ENCODE measurements at places on chromosomes 11 and 22. TPM values are rescaled to one million over a fixed set of nuclear protein-coding genes. Genes with fewer than 3 reads are reported as not detected.

TBX1 gene
- 1.1 TPM for total RNA-seq

MN1 gene
- total RNA-seq: 1.7 TPM

RIBC2 gene
- total RNA-seq: 0.64 TPM

CYB561A3 gene
- total RNA-seq: 27.7 TPM

PPP2R1B gene
- total RNA-seq: 28.7 TPM

SLC22A25 gene
- not detected for total RNA-seq

FSHB gene
- total RNA-seq: not detected

TUBA8 gene
- total RNA-seq: 0.68 TPM

DNA sequence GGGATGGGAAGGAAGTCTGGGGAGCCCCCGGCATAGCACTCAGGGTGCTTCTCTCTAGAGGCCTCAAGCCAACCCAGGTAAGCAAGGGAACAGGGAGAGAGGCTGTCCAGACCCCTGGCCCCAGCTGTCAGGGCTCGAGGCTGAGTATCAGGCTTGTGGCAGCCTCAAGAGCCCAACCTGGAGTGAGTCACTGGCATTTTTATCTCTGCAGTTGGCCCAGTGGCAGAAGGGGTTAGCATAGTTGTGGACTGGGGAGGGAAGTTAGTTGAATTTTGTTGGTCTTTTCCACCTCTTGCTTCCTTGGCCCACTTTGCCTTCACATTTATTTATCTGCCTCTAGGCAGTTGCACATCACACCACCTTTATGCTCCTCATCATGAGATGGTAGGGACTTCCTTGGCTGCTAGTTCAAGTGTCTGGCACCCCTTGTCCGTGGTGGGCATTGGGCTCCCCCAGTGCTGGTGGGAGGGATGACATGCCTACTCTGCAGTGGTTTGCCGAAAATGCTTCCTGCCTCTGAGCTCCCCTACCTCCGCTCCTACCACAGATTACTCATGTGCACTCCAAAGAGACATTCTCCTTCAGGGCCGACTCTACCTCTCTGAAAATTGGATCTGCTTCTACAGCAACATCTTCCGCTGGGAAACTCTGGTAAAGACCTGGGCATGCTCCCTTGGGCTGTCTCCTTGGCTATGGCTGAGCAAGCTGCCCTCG is 60.1 kb downstream of the SCN3B start:
- ATAC-seq: no peak

DNA sequence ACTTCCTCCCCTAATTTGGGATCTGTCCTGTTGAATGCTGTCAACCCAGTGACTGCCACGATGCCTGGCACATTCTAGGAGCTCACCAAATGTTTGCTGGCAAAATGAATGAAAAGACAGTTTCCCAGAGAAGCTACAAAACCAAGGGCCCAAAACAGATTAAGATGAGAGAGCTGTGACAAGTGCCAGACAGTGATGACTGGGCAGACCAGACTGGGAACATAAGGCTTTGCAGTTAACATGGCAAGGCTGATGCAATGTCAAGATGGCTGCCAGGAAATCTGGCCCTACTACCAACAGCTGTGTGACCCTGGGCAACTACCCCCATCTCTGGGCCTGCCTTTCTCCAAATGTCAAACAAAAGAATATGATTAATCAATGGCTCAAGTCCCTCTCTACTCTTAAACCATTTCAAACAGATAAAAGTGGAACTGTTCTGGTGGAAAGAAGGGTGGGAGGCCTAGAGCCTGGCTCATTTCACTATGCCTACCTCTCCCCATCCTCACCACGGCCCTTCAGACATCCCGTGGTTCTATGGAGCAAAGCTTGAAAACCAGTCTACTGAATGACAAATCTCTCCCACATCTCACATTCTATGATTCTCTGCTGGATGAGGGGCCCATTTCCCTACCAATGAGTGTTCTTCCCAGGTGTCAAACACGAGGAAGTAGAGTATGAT is 12.8 kb downstream of the AP1B1 start:
- no peak for ATAC-seq

DNA sequence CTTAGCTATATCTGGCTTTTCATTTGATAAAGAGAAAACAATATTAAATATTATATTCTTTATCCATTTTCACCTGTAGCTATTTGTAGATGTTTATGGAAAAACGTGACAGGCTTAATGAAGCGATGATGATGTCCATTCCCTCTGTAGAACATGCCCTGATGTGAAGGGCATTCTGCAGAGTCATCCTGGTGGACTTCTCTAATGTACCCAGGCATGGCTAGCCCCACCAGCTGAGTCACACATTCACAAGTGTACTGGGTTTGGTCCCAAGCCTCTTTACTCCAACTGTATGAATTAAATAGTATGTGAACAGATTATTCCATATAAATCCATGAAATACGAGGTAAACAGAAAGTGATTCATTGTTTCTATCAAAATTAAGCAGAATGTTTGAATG is 139.3 kb downstream of the CADM1 start:
- no peak for ATAC-seq

GRCh38 chr11:16909359-16910035 is 104.7 kb downstream of the PLEKHA7 start:
- peak; percentile 43 for ATAC-seq

DNA sequence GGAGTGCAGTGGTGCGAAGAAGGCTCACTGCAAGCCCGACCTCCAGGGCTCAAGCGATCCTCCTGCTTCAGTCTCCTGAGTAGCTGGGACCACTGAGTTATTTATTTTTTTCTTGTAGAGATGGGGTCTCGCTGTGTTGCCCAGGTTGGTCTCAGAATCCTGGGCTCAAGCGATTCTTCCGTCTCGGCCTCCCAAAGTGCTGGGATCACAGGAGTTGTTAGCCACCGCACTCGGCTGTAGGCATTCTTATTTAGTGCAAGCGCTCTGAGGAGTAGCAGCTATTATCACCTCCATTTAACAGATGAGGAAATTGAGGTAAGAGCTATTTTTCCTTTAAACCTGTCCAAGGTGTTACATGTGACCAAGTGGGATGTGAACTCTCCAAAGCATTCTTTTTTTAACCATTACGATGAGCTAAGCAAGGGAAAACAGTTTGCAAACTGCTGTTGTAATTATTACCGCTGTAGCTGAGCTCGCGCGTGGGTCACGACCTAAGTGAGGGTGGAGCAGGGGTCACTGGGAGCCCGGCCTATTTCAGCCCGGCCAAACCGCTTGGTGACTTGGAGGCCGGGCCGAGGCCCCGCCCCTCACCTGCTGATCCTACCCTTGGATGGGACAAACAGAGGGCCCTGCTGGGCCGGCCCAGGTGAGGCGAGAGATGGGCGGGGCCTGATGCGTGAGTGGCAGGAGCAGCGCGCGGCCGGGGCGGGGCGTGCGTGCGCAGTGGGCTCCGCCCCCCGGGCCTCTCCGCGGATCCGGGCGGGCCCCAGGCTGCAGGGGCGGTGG is 449 bp upstream of the KREMEN1 start:
- peak; percentile 91 for ATAC-seq

DNA sequence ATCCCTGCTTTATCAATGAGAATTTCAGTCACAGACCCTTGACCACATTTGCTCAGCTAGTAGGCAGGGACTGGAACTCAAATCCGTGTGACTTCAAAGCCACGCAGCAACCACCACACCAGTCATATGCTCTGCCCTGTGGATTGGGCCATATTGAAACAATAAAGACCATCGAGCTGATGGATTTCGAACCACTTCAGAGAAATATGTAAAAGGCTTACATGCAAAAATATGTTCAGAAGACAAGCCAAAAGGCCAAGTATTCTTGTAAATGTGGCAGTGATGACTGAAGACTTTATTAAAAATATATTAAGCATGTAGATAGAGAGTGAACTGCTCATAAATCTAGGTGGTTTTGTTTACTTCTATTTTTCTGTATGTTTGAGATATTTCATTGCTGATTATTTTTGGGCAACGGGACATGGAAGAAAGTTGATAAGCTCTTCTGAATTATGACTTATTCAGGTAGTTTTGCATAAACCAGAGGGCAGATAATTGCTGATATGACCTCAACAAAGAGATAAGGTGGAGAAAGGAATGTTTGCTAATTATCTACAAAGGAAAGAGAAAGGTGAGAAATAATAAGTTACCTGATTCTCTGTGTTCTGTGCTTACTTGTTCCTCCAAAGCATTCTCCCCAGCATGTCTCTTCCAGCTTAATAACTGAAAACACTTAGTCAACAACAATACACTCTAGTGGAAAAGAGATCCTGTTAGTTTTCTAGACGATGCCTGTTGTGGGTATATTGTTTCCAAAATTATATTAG is 99.4 kb downstream of the PDHX start:
- no peak for ATAC-seq

GRCh38 chr11:102430158-102430836 is 22.3 kb downstream of the TMEM123 start:
- ATAC-seq: peak; percentile 22

DNA sequence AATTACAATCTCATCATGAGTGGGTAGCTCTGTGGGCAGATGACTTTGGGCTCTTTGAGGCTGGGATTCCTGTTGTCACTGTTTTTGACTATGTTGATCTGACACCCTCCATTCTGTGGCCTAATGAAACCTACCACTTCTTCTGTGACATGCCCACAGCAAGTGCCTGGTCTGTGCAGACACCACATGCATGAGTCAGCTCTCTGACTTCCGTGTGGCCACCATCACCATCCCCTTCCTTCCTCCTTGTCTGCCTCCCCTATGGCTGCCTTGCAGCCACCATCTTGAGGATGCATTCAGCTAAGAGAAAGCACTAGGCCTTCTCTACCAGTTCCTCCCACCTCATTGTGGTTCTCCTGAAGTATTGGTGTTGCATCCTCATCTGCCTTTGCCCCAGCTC is 15.3 kb upstream of the OR10V1 start:
- no peak for ATAC-seq

GRCh38 chr22:20948989-20949388 is 18.1 kb upstream of the AIFM3 start:
- no peak for ATAC-seq

DNA sequence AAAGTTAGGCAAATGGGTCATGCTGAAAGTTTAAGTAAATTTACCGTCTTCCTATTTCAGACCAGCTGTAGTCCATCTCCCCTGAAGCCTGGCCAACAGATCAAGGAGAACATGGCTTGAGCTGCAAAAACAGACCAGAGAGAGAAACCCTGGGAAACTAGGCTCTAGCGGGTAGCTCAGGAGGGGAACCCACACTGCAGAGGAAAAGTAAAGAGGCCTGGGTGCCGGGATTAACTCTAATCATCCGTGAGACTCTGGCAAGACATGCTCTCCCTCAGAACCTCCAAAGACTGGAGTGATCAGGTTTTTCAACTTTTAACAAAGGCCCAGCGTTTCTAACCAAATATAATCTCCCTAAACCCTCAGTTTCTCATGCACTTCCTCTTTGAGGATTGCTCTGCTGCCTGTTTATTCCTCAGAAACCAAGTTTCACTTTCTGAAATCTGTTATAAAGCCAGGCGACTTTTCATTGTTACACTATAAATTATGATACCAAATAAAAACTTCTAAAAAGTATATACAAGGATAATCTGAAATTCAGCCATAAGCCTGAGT is 67.5 kb downstream of the GAB2 start:
- ATAC-seq: peak; percentile 89

GRCh38 chr11:8086001-8086479 is 5.0 kb downstream of the TUB start:
- no peak for ATAC-seq

DNA sequence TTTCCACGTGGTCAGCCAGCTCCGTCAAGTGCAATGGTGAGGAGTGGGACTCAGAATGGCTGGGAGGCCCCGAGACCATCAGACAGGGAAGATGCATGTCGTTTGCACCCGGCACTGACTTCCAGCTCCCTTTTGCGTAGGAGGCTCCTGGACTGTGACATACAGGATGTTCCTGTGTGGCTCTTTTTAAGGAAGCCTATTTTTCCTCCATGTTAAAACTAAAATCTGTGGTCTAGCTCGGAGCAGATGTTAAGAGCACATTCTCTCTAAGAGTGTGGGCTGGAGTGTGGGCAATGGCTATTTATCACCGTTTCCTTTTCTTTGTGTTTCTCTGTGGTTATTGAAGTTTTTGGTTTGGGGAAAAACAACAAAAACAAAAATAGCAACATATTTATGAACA is 40.9 kb upstream of the AMPD3 start:
- ATAC-seq: no peak

DNA sequence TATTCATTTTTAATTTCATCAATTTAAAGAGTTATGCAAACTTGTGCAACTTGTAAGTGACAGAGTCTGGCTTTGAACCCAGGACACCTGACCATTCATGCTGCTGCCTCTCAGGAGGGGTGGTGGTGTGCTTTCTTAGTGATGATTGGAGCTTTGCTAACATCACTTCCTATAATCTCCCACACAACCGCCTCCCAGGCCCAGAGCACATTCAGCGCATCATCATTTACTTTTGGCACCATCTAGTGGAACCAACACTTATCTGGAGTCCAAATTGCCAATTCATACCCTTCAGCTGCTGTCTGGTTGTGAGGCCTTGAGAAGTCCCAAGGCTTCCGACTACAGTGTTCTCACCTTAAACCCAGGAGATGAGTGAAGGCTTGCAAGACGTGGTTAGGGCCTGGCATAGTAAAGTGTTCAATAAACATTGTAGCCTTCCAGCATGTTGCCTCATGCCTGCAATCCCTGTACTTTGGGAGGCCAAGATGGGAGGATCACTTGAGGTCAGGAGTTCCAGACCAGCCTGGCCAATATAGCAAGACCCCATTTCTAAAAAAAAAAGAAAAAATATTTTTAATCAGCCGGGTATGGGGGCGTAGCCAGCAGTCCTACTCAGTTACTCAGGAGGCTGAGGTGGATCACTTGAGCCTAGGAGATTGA is 1.1 kb upstream of the TTLL1 start:
- peak; percentile 59 for ATAC-seq

DNA sequence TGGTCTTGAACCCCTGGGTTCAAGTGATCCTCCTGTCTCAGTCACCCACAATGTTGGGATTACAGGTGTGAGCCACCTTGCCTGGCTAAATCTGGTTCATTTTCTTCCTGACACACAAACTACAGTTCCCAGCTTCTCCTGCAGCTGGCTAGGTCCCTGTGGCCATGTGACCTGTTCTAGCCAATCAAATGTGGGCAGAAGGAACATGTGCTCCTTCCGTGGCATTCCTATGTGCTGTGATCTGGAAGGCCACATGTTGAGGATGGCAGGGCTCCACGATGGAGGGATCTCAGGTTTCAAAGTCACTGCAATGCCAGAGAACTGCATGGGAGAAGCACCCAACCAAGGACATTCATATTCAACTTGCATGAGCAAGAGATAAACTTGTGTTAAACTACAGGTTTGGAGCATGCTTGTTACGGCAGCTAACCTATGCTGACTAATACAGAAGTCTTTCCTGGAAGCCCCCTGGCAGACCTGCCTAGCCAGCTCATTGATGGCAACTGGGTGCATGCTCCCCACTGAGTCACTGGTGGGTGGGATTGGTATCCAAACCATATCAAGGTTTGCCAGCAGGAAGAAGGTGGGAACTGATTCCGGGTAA is 86.0 kb downstream of the RPS6KA4 start:
- ATAC-seq: no peak

- no peak for ATAC-seq
These were observed 53.9 kb downstream of the GGTLC2 start for GRCh38 chr22:22698263-22698750.
